NCI-H1436 (cell line): ENCODE measurements at places on chromosomes 2 and 18.
A peak's percentile ranks its signal among the peaks of the same experiment; 100 is the strongest.

DNA sequence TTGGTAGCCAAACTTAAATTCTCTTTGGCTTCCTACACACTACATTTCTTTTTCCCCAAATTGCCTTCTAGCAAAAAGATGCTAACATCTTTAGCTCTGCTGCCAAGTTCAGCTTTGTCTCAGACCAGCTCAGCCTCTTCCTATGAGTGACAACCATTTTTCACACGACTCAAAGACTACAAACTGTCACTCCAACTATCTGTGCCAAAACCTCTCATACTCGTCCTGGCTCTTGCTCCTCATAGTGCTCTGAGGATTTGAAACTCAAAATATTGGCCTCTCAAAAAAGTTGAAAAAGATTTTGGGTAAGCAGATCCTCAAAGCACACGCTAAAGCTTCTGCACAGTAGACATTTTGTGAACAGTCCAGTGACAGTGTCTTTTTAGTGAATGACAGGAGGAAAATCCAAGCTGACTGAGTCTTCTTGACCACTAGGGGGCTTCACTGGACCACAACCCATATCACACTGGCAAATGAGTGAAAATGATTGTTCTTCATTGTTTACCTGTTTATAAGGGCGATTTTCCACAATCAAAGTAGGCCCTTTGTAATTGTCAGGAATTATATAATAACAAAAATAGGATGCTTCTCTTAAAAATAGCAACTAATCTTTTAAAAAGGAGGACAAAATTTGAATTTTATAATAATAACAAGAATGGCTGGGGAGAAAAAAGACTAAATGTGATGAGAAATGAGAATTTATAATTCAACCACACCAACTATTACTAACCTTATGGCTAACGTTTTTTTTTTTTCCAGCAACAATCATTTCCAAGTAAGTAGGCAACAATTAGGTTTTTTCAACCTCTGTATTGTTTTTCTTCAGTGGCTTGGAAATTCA lies 85.5 kb upstream of the PGAP1 start:
- peak; percentile 57 for DNase-seq

DNA sequence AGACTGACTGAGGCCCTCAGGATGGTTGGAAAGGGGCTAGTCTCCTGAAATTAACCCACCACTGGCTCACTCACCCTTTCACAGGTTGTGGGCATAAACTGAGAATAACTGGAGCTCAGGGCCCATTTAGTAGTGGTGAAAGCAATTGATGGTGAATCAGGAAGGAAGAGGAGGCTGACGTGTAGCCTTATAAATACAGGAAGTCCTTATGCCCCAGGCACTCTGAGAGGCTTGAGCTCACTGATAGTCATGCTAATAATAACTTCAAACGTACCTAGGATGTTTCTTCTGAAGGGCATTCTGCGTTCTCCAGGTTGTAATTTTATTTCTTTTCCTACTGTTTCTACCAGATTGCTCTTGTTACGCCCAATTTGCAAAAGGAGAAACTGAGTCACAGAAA lies 328.4 kb downstream of the CLIP4 start:
- DNase-seq: no peak

GRCh38 chr2:8541636-8542035 lies 140.2 kb upstream of the ID2 start:
- DNase-seq: no peak

- DNase-seq: no peak
These were observed 354.9 kb upstream of the SALL3 start for GRCh38 chr18:78624646-78625279.

GRCh38 chr2:103445347-103445746 lies 683.5 kb downstream of the TMEM182 start:
- DNase-seq: no peak

DNA sequence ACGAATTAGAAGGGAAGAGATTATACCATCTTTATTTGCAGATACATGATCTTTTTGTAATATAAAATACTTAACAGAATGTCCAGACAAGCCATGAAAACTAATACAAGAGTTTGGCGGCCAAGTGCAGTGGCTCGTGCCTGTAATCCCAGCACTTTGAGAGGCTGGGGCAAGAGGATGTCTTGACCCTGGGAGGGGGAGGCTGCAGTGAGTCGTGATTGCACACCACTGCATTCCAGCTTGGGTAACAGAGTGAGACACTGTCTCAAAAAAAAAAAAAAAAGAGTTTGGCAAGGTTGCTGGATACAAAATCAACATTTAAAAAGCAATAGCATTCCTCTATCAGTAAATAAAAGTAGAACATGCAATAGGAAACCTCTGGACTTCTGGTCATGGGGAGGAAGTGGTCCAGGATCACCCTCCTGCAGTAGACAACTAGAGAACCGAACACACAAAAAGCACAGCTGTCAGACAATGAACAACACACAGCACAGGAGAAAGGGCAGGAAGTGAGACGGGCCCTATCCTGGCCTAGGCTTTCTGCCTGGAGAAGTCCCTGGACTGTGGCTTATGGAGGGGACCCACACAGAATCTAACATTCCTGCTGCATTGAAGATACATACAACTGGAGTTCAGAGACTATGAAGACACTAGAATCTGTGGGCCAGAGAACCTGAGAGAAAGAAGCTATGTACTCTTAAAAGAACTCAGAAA lies 118.9 kb upstream of the ARL4C start:
- no peak for DNase-seq

- no peak for DNase-seq
These were observed 28.9 kb upstream of the NT5DC4 start for GRCh38 chr2:112691881-112692281.

- DNase-seq: no peak
These were observed 113.9 kb downstream of the MAP4K4 start for GRCh38 chr2:101811226-101812015.

DNA sequence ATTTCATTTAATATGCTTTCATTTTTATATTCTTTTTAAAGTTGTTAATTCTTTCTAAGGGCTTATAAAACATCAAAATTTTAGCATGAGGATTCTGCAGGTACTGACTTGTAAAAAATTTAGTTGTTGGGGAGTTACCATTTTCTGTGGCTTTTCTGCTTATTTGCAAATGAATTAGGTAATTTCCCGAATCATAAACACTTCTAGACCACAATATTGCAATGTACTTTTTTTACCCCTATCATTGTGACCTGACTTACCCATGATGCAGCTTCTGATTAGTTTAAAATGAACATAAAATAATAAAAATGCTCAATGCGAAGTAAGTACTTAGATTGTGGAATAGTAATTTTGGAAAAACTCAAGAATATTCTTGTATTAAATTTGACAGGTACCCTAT lies 11.4 kb downstream of the ARL6IP6 start:
- no peak for DNase-seq

DNA sequence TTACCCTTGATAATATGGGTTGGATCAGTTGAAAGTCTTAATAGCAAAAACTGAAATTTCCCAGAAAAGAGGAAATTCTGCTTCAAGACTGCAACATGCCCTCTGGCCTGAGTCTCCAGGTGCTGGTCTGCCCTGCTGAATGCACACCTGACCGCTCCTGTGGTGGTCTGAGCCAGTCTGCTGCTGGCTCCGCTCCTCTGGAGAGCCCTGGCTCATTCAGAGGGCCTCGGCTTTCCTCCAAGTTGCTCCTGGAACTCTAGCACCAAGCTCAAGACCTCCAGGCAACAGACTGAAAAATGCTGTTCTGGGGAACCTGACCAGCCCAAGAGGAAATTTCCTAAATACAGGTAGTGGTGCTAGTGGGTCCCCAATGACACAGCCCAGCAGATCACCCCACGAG lies 64.8 kb downstream of the DIPK1C start:
- DNase-seq: no peak

- DNase-seq: no peak
These were observed 18.6 kb upstream of the KLF7 start for GRCh38 chr2:207184348-207184747.

DNA sequence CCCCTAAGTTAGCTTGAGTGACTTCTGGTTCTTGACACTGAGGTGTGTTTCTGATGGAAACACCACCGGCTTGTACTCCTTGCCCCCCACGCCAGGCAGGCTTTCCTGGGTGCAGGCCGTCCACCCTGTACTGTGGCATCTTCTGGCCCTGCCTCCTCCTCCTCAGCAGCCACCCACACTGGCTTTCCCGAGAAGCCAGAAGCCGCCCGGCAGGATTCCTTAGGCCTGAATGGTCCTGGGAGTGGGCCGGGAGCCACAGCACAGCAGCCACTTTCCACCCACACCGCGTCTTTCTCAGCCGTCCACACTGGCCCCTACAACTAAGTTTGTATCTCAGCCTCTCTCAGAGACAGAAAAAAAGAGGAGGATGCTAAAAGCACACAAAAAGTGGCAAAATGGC lies 2.1 kb upstream of the HSBP1L1 start:
- no peak for DNase-seq

- peak; percentile 52 for DNase-seq
These were observed 8.9 kb downstream of the TNS1 start for GRCh38 chr2:217993817-217994463.

- DNase-seq: no peak
These were observed 229.2 kb downstream of the GALR1 start for GRCh38 chr18:77478646-77479442.

DNA sequence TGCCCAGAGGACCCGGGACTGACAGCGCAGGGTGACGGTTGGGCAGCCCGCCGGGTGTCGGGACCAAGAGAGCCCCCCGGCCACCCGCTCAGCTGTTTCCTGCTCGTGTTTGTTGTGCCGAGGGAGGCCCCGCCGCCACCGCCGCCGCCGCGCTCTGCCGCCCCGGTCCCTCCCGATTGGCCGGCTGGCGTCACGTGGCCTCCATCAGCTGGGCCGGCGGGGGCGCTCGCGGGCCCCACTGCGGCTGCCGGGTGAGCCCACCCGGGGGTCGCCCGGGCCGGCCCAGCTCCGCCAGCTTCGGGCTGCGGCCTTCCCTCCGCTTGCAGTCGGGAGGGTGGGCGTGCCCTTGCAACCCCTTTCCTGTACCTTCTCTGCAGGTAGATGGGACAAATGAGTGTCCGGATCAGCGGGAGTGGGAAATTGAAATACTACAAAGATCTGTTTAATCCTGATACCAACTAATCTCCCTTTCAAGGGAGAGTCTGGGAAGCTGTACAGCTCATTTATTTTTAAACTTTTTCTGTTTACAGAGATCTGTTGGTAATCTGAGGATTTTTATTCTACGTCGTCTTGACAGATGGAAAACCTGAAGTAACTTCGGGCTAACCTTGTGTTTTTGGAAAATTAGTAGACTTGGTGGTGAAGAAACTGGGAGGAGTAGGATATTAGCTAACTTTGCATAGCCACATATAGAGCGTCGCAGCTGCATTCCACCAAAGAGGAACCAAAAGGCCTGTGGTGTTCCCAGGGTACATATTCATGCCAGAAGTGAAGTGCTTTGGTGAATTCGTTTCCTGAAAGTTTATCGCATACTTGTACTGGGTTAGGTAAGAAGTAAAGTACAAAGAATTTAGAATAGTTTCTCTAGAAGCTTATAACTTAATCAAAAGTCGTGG lies 1.2 kb downstream of the YPEL5 start:
- DNase-seq: peak; percentile 31
